AG10803 (cell line): ENCODE measurements at places on chromosomes 13 and 19.

GRCh38 chr19:18496167-18496979 lies 25.5 kb downstream of the ELL start:
- peak; percentile 65 for DNase-seq

- peak; percentile 29 for DNase-seq
Measured at GRCh38 chr13:71290963-71291841, 575.8 kb downstream of the DACH1 start.

DNA sequence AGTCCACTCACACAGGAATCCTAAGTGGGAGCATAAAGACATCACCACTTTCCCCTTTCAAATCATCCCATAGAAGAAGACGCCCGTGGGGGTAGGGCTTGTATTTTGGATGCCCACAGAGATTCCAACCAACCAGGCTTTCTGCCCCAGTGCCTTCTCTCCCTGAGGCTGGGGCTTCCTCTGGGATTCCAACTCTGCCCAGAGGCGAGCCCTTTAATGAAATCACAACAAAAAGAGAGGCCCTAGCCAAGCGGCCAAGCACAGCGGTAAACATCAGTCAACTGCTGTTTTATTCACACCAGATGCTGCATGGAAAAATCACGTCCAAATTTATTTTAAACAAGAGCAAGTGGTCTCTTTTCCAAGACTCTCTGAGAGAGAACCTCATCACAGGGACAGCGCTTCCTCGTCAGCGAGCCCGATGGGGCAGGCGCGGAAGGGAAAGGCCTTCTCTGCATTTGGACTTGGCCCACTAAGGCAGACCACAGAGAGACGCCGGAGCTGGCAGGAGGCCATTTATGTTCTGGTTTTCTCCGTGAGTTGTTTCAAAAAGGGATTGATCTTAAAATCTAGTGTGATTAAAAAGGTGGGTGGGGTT lies 31.5 kb downstream of the ADPRHL1 start:
- DNase-seq: peak; percentile 65

DNA sequence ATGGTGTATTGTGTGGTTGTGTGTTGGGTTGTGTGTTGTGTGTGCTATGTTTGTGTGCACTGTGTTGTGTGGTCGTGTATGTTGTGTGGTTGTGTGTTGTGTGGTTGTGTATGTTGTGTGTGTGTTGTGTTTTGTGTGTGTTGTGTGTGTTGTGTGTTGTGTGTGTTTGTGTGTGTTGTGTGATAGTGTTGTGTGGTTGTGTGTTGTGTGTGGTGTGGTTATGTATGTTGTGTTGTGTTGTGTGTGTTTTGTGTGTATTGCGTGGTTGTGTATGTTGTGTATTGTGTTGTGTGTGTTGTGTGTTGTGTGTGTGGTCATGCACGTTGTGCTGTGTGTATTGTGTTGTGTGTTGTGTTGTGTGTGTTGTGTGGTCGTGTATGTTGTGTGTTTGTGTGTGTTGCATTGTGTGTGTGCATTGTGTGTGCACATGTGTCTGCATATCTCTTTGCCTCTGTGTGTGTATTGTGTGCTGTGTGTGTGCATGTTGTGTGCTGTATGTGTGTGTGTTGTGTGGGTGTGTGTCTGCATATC lies 2.9 kb downstream of the C3 start:
- DNase-seq: peak; percentile 11
